ENCODE measurements at places on chromosomes 16 and 17. TPM values are rescaled to one million over a fixed set of nuclear protein-coding genes. Genes with fewer than 3 reads are reported as not detected.

Gene KRTAP9-2
- not detected for polyA plus RNA-seq

Gene KRTAP16-1
- polyA plus RNA-seq: not detected

Gene HBZ
- 0.30 TPM for polyA plus RNA-seq

Gene TSPOAP1
- polyA plus RNA-seq: 62.3 TPM

Gene PRAC2
- polyA plus RNA-seq: not detected

Gene CYGB
- polyA plus RNA-seq: 11.0 TPM

Gene SECTM1
- 1.3 TPM for polyA plus RNA-seq

Gene KRTAP3-2
- not detected for polyA plus RNA-seq

Gene NEURL4
- polyA plus RNA-seq: 34.5 TPM

DNA sequence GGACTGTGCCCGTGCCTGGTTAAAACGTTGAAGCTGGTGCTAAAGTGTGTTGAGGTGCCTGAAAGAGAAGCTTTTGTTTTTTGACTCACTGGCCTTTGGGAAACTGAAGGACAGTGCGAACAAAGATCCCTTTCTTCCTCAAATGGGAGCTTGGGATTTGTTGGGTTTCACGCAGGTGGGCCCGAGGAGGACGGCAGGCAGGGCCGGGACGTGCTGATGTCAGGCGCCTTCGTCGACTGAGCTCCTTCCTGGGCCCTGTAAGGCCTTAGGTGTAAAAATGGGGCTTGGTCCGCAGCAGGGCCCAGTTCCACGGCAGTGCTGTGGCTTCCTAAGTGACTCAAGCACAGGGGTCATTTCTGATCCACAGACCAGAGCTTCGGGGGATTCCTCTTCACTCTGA, 106.9 kb downstream of the BANP start:
- no peak for DNase-seq

GRCh38 chr17:62855156-62855555, 47.0 kb upstream of the MARCHF10 start:
- no peak for DNase-seq

DNA sequence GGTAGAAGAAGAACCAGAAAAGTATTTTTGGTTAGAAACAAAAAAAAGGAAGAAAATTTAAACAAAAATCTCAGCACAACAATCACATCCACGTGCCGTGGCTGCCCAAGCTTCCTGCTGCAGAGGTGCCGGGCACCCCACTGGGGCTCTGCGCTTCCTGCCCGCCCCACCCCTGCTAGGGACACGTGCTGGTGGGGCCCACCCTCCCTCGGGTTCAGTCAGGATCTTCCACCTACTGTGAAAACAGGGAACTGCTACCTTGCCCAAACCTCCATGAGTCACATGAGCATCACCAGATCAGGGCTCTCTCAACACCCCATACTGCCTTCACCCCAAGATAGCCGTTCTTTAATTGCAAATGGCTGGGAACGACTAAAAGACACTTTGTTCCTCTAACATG, 24.4 kb upstream of the CYTH1 start:
- no peak for DNase-seq

DNA sequence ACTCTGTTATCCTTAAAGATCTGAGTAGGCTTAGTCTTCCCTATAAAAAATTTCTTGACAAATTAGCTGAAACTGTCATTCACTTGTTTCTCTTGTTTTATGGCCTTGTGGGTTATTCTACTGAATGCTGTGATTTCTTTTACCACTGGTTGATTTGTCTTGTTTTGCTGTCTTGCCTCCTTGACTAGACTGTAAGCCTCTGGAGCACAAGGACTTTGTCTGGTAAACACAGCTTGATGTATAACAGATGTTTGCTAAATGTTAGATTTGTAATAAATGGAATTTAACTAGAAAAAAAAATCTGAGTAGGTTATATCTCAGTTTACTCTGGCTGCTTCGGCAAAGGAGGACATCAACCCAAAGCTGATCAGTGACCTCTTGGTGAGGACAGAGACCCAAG, 21.6 kb downstream of the VAC14 start:
- no peak for DNase-seq

DNA sequence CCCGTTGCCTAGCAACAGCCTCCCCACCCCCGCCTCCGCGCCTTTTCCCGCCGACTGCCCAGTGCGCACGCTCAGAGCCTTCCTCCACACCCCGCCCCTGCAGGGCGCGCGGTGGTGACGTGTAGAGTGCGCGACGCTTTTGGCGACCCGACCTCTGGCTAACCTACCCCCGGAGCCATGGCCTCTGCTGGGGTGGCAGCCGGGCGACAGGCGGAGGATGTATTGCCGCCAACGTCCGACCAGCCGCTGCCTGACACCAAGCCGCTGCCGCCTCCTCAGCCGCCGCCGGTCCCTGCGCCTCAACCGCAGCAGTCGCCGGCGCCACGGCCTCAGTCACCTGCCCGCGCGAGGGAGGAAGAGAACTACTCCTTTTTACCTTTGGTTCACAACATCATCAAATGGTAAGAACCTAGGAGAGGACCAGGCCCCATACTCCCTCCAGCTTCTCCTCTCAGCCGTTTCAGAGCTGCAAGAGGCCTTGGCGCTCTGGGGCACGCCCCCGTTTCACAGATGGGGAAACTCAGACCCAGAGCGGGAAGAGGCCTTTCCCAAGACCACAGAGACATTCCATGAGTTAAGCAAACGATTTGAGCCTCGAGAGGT, at the start of gene MED9:
Gene MED9 (plus strand): TSS at position 136 of the 603 bp plus-strand sequence. CDS start 42 bp downstream, at position 178.
- peak; percentile 91 for DNase-seq

GRCh38 chr16:77172951-77173350, 18.0 kb upstream of the MON1B start:
- DNase-seq: no peak

DNA sequence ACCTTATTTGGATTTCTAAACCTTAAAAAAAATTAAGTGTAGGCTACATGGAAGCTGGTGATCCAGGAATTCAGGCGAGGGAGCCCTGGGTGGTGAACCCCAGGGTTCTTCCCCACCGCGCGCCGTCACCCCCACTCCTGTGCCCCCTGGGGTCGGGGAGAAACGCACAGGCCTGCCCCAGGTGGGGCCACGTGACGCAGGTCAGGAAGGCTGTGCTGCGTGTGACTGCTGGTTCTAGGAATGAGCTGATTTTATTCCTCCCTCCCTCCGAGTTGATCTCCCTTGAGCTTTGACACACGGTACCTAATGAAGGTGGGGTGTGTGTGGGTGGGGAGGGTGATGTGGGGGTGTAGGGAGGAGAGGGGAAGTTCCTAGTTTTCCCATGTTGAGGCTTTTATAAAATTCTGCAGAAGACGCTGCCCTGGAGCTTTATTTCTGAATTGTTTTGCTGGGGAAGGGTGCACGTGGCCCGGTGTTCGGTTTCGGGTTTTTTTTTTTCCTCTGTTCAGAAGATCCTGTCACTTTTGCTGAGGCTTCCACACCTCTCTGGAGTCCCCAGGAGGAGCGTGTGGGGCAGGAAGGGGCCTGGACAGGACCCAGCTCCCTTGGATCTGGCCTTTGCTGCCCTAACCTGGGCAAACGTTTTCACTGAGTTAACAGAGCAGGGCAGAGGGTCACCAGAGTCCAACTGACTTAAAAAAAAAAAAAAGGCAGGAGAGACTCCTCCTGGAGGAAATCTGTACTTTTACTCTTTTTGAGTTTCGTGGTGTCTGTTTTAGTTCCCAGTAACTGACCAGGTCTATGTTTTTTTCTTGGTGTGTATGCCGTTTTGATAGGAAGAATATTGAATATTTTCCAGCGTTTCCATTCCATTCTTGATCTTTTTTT, 55.8 kb upstream of the GSE1 start:
- no peak for DNase-seq

- DNase-seq: no peak
Measured at GRCh38 chr16:28057949-28058348, 5.6 kb downstream of the GSG1L start.

GRCh38 chr16:11784038-11784369, 13.1 kb downstream of the ZC3H7A start:
- no peak for DNase-seq

GRCh38 chr17:37368577-37368976, 7.2 kb upstream of the C17orf78 start:
- no peak for DNase-seq

DNA sequence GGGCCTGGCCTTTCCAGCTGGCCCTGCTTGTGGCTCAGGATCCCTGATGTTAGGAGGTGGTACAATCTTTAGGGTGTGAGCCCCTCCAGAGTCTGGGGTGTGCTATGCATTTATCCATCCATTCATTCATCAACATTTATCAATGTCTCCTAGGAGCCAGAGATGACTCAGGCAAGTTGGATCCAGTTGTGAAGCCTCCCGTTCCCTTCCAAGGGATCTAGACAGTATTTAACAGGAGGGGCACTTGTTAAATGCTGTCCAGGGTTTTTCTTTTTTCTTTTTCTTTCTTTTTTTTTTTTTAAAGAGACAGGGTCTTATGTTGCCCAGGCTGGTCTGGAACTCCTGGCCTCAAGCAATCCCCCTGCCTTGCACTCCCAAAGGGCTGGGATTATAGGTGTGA, 42.0 kb upstream of the SMPD3 start:
- DNase-seq: no peak

- no peak for DNase-seq
Measured at GRCh38 chr17:56785405-56785804, 48.3 kb downstream of the C17orf67 start.

- DNase-seq: no peak
Measured at GRCh38 chr16:56295739-56296527, 104.6 kb downstream of the GNAO1 start.

DNA sequence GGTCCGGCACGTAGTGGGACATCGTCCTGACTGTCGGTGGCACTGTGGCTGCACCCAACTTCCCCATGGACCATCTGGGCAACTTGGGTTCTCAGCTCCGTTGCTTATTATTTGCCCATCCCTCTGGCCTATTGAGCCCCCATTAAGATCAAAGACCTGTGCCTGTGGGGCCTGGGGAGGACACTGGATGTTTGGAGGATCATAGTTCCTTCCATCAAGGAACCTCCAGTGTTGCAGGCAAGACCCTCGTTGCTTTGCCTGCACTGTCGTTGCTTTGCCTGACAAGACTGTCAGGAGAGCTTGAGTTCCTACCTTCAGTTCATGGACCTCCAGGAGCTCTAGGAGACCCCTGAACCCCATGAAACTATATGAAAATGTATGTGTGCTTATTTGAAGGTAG, 127.2 kb downstream of the CCDC144A start:
- no peak for DNase-seq

DNA sequence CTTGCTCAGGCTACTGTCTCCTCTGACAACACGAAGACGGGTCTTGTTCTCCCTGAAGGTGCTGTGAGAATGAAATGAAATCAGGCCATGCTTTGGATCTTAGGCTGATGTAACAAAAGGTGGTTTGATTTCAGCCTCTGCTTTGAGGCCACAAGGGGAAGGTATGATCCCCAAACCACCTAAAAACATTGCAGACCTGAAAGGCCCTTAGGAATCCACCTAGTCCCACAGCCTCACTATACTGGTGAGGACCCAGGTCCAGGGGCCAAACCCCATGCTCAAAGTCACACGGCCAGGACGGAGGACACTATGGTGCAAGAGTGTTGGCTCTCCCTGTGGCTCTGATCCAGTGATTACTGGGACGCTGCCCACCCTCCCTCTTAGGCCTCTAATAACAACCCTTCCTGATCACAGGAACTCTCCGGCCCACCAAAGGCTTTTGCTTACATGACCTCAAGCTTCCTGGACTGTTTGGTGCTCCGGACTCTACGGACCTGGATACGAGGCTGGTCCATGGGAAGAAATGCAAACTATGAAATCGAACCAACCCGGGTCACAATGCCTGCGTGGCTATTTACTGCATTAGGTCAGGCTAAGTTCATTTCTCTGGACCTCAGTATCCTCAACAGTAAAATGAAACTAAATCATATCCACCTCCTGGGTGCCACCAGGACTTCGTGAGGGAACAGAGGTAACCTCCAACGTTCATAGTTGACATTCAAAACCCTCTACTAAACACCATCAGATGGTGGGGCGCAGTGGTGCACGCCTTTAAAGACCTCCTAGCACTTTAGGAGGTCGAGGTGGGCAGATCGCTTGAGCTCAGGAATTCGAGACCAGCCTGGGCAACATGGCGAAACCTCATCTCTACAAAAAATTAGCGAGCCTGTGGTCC, 1.5 kb downstream of the TRIM25 start:
- no peak for DNase-seq

GRCh38 chr16:89890200-89890599, 16.8 kb downstream of the TCF25 start:
- DNase-seq: no peak

- DNase-seq: no peak
Measured at GRCh38 chr16:28188085-28188916, 23.5 kb downstream of the XPO6 start.

DNA sequence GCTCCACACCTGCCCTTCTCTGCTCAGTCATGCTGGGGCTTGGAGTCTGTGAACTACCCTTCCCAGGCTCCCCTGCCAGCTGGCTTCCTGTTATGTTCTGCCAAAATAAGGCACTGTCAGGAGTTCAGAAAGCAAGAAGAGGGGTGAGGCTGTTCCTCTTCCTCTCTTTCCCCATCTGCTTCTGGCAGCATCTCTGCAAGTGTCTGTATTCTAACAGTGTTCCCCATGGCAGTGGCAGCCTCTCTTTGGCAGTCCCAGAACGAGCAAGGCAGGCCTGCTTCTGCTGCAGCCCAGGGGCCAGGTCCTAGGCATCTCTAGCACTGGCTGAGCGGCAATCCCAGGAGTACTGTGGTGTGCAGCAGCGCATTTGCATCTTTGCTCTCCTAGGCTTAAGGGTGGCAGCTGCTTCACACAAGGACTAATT, 219.1 kb downstream of the STX8 start:
- DNase-seq: no peak

GRCh38 chr16:14489460-14489859, 140.6 kb downstream of the PARN start:
- DNase-seq: peak; percentile 67

DNA sequence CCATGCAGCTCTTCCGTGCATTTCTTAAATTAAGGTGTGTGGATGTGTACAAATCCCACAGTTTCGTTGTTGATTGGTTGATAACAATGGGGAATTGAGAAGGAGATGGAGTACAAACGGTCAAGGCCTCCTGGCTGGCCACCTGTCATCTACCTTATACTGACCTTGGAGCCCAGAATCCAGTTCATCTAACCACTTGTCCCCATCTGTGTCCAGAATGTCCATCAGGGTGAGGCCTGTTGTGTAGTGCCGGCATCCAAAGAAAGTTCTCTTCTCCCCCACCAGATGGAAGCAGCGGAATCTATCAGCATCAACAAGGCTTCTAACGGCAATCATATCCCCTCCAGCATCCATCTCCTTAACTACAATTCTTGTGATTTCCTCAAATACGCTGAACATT, 1.5 kb downstream of the GSDMB start:
- no peak for DNase-seq

GRCh38 chr17:81481073-81481799, 31.4 kb downstream of the ACTG1 start:
- peak; percentile 79 for DNase-seq

- no peak for DNase-seq
Measured at GRCh38 chr17:56777859-56778258, 55.9 kb downstream of the C17orf67 start.

All from left kidney (tissue), 8 donors.